Heart right ventricle (tissue), 16 donors: ENCODE measurements at places on chromosomes 2 and 18. TPM values are rescaled to one million over a fixed set of nuclear protein-coding genes. Genes with fewer than 3 reads are reported as not detected.

DNA sequence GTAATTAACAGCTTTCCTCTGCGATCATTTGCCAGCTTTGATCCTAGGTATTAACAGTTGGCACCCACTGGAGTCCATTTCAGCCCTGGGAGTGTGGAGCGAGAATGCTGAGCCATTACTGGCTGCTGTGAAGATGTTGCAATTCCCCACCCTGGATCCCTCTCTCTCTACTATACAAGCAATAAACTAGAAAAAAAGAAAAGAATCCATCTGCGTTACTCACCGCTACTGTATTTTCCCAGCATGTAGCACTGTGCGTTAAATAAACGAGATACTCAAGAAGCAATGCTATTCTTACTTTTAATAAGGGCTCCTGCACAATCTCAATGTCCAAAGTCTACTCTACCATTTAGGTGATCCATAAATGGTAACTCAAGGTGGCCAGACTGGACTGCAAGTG, 8.5 kb downstream of the RTTN start:
- DNase-seq = no peak

- DNase-seq = peak; percentile 1
Observed at GRCh38 chr2:127577208-127577475, 41.7 kb downstream of the MYO7B start.

DNA sequence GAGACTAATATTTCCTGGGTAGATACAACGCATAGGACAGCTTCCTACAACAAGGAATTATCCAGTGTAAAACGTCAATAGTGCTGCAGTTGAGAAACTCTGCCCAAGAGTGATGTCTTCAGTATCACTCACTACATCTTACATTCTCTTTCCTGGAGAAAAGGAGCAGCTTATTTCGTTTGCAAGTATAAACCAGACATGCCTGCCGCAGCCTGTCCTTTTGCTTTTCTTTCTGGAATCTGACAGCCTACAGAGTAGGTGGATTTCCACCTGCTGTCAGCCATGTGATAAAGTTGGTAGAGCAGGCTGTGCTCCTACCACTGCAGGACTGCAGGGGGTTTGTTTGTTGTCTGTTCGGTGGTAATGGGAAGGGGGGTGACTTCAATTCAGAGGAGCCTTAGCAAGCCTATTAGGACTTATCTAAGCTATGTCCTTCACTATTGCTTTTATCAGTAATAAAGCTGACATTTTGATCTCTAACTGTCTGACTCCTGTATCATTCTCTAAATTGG, 439.1 kb downstream of the GRB14 start:
- DNase-seq = no peak

DNA sequence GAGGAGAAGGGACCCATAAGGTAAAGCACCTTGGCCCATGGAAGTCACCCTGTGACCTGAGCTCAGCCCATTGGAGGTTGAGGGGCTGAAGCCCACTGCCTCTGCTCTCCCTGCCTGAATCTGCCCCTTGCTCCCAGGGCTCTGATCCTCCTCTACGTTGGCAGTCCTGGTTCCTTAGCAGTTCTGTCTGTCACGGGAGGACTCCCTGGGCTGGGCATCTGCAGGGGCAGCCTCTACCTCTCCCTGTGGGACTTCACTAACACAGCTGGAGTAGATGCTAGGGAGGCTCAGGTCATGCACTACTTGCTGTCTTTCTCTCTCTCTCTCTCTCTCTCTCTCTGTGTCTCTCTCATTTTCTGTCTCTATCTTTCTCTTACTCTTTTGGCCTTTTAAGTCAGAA, 8.7 kb downstream of the GYPC start:
- no peak for DNase-seq

DNA sequence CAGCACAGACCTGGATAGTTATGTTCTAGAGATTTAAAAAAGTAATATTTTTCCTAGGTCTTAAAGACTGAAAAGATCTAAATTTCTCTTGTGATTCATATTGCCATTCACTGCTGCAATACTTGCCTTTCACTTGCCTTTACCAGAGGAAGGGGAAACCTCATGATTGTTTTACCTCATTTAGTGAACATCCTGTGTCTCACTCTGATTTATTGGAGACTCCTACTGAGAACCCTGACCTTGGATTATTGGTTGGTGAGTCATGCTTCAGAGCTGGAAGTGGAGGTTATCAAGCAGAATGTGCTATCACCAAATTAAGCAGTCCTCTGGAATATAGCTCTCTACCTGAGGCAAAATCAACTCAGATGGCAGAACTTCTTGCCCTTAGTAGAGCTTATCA, 500.5 kb downstream of the TSN start:
- DNase-seq = no peak

DNA sequence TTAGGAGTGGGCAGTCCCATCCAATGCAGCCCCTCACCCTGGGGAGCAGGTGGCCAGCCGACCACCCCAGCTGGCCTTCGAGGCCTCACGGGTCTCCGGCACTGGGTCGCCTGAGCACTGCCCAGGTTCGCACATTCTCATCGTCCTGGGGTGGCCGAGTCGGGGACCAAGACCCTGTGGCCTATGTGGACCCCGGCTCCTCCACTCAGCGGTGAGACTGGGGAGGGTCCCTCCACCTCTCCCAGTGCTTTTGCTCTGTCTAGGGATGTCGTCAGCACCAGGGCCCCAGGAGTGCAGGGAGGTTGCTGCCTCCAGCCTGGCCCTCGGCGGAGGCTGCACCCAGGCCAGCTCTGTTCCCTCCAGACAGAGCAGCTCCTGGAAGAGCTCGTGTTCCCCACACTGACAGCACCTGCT, 89.6 kb downstream of the TPO start:
- DNase-seq = no peak

DNA sequence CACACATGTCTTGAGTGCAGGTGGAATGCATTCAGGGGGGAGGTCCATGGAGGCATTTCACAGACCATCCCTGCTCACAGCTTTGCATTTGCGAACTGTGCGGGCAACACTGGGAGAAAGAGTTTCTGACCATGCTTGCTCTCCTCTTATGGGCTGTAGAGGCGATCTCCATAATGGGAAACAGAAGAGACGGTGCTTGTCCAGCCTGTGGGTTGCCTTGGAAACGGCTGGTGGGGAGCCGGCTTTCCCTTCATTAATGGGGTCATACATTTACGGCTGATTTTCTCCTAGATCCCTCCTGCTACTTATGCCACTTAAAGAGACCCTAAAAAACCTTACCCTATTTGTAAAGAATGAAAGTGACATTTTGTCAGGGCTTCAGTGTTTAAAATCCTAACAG, 147.4 kb downstream of the SOX11 start:
- no peak for DNase-seq

- DNase-seq = no peak
Observed at GRCh38 chr2:70732766-70733645, 35.0 kb downstream of the ADD2 start.

GRCh38 chr2:70967189-70967588, 11.2 kb upstream of the ANKRD53 start:
- no peak for DNase-seq

DNA sequence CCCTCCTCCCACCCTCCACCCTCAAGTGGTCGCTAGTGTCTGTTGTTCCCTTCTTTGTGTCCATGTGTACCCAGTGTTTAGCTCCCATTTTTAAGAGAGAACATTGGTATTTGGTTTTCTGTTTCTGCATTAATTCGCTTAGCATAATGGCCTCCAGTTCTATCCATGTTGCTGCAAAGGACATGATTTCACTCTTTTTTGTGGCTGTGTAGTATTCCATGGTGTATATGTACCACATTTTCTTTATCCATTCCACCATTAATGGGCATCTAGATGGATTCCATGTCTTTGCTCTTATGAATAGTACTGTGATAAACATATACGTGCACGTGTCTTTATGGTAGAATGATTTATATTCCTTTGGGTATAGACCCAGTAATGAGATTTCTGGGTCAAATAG, 42.9 kb downstream of the TSPYL6 start:
- no peak for DNase-seq

DNA sequence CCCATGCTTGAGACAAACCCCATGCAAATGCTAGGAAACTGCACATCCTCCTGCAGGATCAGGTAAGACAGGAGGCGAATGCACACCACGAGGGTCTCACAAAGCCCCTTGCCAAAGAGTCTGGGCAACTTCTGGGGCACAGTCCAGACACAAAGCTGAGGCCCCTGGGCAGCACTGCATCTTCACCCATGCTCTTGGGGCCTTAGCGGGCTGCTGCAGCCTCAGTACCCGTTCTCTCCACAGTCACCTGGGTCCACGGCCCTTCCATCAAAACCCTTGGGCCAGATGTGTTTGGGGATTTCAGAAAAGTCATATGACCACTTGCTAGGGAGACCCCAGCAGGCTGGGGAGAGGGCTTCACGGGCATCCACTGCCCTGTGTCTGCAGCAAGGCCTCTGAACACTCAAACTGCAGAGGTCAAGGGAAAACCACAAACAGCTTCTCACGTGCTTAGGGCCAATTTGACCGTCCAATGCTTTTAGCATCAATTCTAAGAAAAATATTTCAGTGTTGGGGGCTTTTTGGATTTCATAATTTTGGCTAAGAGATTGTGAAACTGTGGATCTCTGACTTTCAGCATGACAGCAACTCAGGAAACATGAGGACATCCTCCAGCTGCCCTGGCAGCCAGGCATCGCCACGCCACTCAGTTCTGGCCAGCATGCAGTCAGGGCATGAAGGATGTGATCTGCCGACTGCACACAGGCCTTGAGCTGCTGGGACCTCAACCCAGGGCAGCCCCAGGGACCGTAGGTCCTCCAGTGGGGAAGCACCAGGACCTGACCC, 20.0 kb downstream of the PASK start:
- DNase-seq = no peak

DNA sequence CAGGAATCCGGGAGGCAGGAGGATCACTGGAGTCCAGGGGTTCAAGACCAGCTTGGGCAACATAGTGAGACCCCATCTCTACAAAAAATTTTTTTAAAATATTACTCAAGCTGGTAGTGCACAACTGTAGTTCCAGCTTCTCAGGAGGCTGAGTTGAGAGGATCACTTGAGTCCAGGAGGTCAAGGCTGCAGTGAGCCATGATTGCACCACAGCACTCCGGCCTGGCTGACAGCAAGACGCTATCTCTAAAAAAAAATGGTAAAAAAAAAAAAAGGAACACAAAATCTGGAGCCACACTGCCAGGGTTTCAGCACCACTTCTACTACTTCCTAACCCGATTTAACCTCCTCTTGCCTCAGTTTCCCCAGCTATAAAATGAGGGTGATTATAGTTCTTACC, 57.0 kb downstream of the STEAP3 start:
- no peak for DNase-seq

DNA sequence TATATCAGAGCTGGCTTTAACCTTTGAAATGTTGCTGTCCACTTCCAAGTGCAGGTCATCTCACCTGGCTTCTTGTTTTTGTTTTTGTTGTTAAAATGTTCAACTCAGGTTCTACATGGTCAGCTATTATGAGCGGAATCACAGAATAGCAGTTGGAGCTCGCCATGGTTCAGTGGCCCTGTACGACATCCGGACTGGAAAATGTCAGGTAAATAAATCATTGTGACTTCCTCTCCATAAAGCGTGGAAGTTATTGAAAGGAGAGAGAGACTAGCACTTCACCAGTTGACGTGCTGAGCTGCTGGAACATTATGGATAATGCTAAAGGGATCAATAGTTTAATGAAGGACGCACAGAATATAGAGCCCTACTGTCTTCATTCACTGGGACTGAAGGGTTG, 184.6 kb upstream of the BOD1L2 start:
- no peak for DNase-seq

- no peak for DNase-seq
Observed at GRCh38 chr2:65016789-65017188, 27.6 kb downstream of the SLC1A4 start.

DNA sequence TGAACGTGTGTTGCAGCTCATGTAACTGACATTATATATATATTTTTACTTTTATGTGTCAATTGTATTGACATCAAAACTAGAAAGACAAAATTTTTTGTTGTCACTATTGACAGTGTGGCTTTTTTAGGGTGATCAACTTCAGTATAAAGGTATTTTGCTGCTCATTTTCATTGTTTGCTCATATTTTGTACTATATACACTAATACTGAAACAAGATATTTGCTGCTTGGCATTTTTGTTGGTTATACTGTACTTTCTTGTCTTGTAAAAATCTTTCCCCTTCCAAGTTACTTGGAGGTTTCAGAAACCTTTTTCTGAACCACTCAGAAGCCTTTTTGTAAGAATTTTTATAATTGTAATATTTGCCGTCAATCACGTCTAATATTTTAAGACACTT, 16.5 kb downstream of the AFTPH start:
- DNase-seq = no peak

TMEM37 gene
- 1.8 TPM for total RNA-seq

SAG gene
- total RNA-seq = not detected

SERPINB7 gene
- not detected for total RNA-seq

LDLRAD4 gene
- 33.8 TPM for total RNA-seq
